ENCODE measurements at places on chromosomes 5 and 9.
A peak's percentile ranks its signal among the peaks of the same experiment; 100 is the strongest.

DNA sequence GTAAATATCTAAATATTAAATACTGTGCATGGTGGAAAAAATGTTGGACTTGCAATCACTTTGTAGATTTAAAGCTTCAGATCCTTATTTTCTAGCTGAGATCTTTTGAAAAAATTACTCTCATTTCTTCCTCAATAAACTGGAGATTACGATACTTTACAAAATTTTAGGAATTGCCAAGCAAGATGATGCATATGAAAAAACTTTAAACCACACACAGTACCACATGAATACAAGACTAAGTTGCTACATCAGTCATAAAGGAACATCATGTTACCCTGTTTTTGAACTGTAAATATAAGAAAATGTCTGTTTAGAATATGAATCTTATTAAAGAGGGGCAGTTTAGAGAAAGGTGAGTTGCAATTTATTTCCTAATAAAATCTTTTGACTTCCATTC, 703.6 kb upstream of the NUDT12 start:
- DNase-seq: no peak

DNA sequence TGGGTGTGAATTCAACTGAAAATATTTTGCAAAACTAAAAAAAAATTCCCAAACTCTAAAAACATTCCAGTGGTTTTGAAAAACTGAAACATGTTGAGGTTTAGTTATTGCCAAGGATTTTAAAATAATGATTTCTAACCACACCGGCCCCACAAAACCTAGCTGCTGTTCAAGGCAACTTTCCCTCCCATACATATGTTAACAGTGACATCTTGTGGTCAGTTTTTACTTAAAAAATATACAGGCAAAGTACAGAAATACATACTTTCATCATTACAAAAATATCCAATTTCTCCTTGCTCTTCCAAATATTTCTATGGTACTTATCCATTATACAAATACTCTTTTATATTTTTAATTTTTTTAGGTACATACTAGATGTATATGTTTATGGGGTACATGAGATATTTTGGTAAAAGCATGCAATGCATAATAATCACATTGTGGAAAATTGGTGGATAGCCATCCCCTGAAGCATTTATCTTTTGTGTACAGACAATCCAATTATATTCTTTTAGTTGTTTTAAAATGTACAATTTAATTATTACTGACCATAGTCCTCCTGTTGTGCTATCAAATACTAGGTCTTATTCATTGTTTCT, 34.4 kb upstream of the MRPS30 start:
- no peak for DNase-seq

DNA sequence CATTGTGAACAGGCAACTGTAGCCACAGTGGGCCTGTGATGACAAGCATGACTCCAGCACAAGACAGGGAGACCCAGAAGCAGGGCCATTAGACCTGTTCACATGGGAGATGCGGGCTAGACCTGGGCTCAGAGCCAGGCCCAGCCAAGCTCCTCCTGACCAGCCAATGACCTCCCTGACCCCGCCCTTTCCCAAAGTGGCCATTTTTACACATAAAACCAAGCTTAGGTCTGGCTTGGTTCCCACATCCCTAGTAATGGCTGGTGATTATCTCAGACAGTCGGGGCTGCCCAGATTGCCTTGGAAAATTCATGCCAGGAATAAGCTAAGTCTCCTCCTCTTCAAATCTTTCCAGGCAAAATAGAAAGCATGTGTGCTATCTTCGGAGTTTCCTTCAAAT, 94.1 kb downstream of the FRMD3 start:
- DNase-seq: no peak

DNA sequence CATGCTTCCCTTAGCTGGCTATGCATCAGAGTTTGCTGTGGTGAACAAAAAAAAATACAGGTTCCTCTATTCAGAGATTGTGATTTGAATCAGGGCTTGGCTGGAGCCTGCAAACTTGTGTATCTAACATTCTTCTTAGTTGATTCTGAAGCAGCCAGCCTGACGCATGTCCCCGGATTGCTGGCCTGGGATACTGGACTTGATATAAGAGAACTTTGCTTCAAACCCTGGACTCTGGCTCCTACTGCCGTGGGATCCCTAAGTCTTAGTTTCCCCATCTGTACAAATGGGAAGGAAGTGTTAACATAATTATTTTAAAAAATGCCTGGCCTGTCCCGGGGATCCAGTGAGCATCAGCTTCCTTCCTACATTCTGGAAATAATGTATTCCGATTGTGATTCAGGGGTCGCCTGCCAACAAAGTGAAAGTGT, 292.8 kb downstream of the ARHGEF28 start:
- no peak for DNase-seq

GRCh38 chr5:151274666-151275065, 21.7 kb downstream of the GM2A start:
- DNase-seq: no peak

DNA sequence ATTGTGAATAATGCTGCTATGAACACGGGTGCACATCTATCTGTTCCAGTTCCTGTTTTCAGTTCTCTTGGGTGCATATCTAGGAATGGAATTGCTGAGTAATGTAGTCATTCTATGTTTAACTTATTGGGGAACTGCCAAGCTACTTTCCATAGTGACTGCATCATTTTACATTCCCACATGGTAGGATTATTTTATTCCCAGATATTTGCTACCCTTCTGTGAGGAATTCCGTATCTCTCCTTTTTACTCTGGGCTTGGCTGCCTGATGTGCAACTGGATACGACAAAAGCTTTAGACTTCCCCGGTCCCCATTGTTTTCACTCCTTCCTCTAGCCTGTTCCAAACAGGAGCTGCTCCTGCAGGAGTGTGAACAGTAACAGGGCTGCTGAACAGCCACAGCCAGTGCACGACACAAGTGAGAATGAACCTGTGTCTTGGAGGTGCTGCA, 7.2 kb downstream of the TAS2R1 start:
- DNase-seq: no peak

GRCh38 chr5:157187046-157187754, 6.6 kb downstream of the ITK start:
- peak; percentile 27 for DNase-seq

DNA sequence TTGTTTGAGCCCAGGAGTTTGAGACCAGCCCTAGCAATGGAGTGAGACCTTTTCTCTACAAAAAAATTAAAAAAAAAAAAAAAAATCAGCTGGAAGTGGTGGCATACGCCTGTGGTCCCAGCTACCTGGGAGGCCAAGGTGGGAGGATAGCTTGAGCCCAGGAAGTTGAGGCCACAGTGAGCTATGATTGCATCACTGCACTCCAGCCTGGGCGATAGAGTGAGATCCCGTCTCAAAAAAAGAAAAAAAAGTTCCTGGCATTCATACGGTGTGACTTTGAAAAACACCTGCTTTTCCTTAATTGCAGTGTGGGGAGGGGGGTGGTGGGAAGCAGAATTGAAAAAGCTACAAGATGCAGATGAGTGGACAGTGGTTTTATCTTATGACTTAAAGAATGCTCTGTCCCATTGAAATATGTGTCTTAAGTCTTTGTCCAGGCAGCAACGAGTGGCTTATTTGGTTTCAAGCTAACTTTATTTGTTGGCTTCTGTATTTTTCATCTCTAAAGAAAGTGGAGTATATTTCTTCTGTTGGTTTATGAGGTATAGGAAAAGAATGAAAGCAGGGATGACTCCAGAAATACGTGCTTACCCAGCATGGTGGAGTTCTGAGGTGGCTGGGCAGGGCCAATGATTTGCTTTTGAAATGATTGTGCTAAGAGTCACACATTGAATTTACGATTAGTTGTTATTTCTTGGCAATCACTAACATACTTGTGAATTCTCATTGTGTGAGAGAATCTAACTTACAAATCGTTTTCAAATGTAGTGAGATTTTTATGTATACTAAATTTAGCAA, 27.8 kb downstream of the ROPN1L start:
- no peak for DNase-seq

DNA sequence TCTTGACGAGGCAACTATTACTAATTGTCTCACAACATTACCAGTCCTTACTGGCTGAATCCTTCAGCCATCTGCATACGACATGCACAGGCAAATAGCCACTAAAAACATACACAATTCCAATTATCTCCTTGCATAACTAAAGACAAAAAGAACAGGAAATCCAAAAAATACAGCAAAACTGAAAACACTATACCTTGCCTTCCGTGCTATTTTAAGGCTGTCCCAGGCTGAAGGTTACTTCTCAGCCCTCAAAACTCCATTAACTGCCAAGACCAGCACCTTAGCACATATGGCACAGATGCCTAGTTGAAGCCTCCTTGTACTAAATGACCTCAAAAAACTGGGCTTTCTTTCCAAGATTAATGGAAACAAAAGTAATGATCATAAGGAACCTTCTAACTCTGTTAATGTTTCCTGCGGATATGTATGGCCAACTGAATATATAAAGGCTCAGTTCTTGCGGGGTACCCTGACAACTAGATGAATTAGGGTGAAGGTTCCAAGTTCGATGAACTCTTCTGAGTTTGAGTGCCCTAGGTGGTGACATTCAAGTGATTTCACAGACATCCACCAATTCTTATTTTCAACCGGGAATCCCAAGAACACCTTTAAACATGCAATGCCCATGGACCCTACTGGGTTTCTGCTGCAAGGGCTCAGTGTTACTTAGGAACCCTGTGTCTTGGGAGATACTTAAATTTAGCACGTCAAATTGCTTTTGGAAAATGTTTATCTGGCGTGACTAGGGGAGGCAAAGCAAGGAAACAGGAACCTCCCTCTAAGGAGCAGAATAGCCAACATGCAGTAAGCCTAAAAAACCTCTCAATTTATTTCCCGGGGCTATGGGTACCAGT, 455.3 kb downstream of the RAB3C start:
- no peak for DNase-seq

GRCh38 chr5:96199713-96200183, 233.3 kb downstream of the PCSK1 start:
- DNase-seq: no peak

DNA sequence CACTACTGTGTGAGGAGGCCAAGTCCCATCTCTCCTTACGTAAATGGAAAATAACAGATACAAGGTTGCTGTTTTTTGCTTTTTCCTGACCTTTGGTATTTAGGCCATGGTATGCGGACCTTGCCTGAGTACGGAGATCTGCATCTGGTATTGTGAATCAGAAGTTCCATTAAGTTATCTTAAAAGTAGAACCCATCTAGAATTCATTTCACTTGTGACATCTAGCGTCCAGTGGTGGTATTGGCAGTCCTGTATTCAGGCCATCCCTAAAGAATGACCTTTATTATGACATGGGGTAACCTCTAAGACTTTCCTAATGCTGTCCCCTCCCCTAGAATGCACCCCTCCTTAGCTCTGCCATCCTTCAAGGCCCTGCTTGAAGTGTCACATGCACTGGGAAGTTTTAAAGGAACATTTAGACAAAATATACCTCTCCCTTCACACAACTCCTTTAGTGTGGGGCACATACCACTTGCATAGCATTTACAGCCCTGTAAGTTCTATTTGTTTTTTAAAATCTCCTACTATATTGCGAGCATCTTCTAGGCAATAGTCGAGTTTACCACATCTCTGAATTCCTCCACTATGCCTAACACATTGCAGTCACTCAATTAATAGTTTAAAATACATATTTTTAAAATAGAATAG, 1.9 kb upstream of the SPDL1 start:
- no peak for DNase-seq

- no peak for DNase-seq
These were observed 37.9 kb downstream of the NRG2 start for GRCh38 chr5:140005145-140005591.

GRCh38 chr5:87729781-87730180, 317.1 kb upstream of the CCNH start:
- no peak for DNase-seq

DNA sequence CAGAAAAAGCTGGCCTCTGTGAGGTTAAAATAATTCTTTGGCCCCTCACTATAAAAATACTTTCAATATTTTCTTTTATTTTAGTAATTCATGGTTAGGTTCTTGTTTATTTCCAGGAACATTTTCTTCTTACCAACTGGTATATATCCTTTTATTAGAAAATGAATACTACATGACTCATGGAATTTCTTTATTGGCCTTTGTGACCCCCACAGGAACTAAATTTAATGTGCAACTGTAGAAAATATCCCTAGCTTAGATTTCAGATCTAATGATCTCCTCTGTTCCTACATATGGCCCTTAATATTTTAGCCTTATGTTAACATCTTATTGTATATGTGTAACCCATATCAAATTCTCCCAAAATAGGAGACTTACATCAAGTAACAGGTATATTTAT, 429.9 kb downstream of the NR2F1-AS1 start:
- DNase-seq: no peak

DNA sequence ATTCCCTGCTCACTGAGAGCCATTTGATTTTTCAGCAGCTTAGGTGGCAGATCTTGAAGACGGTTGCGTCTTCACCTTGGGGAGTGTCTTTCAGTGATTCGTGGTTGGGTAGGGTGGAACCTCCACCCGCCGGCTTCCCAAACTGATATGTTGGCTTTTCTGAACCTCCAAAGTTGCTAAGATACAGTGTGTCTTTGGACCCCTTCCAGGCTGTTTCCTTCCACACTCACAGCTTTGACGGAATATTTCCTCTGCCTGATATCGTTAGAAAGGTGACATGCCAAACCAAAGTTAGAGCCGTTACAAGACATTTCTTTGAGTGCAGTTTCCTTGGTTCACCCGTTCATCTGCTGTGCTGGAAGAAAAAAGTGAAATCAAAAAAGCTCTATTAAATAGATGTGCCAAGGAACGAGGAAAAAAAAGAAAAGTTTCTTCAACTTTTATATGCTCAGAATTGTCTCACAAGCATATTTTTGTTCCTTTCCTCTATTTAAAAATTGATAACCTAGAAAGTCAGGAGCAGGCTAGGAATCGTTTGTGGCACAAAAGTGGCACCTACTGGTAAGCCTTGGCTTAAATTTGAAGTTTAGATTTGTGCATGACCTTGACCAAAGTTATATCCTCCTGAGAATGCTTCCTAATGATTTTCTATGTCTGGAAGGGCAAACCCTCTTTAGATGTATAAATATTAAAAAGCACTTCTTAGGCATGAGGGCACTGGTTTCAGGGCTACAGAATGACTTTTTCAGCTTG, 270.7 kb upstream of the WWC1 start:
- no peak for DNase-seq

- no peak for DNase-seq
These were observed 11.4 kb upstream of the MATR3 start for GRCh38 chr5:139282197-139282557.

GRCh38 chr5:42655982-42656650, 100.5 kb upstream of the CCDC152 start:
- DNase-seq: no peak

DNA sequence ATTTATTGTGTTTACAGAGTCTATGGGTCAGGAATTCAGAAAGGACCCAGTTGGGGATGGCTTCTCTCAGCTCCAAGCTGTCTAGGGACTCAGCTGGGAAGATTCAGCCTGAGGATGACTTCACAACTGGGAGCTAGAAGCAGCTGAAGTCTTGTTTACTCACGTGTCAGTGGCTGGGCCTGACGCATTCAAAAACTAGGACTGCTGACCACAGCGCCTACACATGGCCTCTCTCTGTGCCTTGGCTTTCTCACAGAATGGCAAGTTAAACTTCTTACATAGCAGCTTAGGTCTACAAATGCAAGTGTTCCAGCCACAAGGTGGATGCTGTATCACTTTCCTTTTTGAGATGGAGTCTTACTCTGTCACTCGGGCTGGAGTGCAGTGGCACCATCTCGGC, 16.3 kb upstream of the PPP2CA start:
- no peak for DNase-seq

GRCh38 chr5:39604491-39604890, 179.7 kb upstream of the DAB2 start:
- no peak for DNase-seq
